ENCODE measurements at places on chromosomes 3 and 15.
A peak's percentile ranks its signal among the peaks of the same experiment; 100 is the strongest.

GRCh38 chr3:19543212-19543841, 390.7 kb downstream of the EFHB start:
- DNase-seq: peak; percentile 71

- DNase-seq: peak; percentile 30
These were observed 12.1 kb downstream of the CHRNA7 start for GRCh38 chr15:32042269-32042972.

DNA sequence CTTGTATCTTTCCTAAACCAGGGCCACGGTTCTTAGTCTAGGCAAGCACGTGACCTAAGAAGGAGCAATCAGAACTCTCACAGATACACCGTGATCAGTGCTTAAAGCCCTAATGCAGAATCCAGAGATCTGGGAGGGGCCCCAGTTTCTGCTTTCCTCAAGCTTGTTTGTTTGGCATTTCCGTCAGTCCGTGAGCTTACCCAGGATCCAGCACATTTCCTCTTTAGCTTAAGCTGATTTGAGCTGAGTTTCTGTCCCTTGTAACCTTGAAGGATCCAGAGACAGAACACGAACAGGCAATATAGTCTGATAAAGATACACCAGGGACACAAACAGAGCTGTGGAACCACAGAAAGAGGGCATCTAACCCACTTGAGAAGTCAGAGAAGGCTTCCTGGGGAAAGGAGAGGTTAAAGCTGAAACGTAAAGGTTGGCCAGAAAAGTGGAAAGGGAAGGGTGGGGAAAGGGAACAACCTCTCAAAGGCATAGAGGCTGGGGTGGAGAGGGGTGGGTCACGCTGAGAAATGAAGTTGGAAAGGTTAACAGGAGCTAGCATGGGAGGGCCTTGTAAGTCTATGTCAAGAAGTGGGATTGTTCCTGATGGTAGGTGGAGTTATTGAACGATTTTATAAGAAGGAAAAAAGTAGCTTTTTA, 42.1 kb upstream of the RARB start:
- DNase-seq: no peak

- peak; percentile 69 for DNase-seq
These were observed 515 bp downstream of the EIF4G1 start for GRCh38 chr3:184314700-184315542.

- DNase-seq: no peak
These were observed 205.7 kb upstream of the ZPLD1 start for GRCh38 chr3:102229062-102229655.

GRCh38 chr3:169493521-169494141, 169.9 kb downstream of the MECOM start:
- no peak for DNase-seq

DNA sequence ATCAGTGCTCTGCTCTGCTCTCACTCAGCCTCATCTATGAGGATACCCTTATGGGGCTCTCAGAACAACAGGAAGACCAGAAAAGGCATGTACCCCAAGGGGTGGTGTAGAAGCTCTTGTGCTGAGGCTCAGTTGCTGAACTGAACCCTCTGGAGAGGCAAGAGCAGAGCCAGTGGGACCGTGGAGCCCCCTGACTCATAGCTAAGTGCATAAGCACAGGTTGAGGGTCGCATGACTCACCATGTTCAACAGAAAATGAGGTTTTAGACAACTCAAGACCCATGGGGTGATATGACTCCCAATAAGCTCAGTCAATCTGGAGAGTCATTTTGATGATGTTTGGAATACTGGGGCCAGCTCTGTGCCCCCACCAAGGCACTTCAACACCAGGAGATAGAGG, 37.3 kb downstream of the CRYGS start:
- no peak for DNase-seq

GRCh38 chr15:25812845-25813244, 50.3 kb downstream of the ATP10A start:
- DNase-seq: no peak

GRCh38 chr15:65326818-65327217, 22.3 kb downstream of the RNU5B-1 start:
- no peak for DNase-seq

DNA sequence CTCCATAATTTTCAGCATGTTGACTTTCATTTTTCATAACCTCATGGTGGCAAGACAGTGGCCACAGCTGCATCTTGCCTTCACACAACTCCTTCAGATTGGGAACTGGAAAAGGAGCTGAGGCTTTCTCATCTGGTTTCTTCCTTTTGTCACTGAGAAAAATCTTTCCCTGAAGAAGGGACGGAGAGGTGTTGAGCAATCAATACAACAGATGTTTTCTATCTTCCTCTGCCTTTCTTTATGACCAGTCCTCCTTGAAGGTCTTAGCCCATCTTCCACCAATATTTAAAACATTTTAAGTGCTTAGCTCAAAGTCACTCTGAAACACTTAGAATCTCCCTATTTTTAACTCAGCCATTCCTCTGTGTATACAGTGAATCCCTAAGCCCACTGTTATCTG, 11.9 kb downstream of the ZNF660 start:
- no peak for DNase-seq

DNA sequence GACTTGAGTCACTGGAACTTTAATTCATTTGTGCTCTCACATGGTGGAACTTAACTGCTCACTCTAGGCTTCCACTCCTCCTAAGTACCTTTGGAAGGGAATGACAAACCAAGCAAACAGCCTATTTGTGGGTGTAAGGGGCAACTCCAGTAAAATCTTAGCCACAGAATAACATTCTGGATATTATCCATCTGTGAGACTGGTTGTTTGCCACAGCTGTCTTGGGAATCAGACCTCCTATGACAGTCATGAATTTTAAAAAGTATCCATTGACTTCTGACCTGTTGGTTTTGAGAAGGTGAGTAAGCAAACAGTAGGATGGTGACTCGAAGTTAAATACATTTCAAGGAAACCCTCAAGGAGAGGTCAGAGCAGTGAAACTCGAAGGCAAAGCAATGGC, 147.3 kb upstream of the CDIN1 start:
- no peak for DNase-seq

- no peak for DNase-seq
These were observed 36.7 kb upstream of the GOLGA8B start for GRCh38 chr15:34620142-34620541.

- no peak for DNase-seq
These were observed 152.6 kb downstream of the GREM1 start for GRCh38 chr15:32870240-32871033.

- peak; percentile 65 for DNase-seq
These were observed 3.0 kb downstream of the DUOXA1 start for GRCh38 chr15:45126535-45127158.

DNA sequence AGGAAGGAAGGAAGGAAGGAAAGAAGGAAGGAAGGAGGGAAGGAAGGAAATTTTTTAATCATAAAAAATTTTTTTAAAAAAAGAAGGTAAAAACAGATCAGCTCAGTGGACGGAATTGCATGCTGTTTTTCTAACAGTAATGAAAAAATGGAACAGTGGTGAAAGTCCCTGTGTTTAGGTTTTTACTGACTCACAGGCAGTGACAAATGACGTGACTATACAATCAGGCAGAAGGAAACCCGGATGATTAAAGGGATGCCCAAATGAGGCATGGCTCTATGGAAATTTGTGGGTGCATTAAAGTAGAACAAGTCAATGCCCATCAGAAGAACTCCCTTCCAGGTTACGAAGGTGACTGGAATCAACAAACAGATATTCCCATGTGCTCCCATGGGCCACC, 135.0 kb downstream of the IMPG2 start:
- no peak for DNase-seq

DNA sequence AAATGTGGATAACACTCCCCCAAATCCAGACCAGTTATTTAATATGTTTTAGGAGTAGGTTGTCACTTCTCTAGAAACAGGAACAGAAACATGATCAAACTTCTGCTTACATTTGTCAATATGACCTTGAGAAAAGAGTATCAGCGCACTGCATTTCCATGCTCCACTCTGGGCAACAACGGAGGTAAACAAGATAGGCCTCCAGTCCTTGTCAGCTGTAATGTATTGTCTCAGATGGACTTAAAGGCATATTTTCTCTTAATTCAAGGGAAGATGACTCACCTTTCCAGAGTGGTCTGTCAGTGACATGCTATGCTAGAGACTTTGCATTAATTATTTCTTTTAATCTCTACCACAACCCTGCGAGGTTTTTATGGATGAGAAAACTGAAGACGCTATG, 51.6 kb upstream of the TCF12 start:
- DNase-seq: no peak

GRCh38 chr3:152277198-152277597, 8.5 kb downstream of the MBNL1 start:
- no peak for DNase-seq

DNA sequence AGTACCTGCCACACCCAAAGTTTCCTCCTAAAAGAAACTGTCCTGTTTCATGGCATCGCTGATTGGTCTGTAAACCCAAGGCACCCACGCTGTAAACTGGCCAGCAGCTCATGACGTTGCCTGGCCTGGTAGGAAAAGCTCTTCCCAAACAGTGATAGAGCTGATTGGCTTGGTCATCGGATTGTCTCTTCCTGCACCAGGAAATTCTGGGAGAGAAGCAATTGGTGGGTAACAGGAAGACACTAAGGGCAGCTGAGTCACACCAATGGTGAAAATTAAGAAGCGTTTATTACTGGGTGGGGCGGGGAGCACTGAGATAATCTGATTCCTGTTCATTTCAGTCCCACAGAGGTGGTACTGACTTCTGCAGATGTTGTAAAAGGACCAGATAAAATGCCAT, 31.0 kb downstream of the KLHL6 start:
- DNase-seq: no peak

GRCh38 chr3:43503067-43503728, 118.6 kb downstream of the ANO10 start:
- peak; percentile 18 for DNase-seq

DNA sequence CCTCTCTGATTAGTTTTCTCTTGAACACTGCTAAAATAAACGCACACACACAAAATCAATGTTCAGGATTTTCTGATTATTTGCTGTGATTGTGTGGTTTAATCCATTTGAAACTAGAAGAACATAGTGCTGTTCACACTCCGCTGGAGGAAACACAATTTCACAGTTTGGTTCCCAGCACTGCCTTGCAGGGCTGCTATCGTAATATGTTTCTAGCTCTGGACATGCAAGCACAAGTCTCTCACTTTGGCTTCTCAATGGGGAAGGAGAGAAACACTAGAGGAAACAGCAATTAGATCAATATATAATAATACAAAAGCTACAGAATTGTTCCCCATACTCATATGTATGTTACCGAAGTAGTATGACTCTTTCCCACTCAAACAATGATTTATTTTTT, 299.5 kb downstream of the NSUN3 start:
- DNase-seq: no peak

- peak; percentile 1 for DNase-seq
These were observed 99.4 kb upstream of the DLG1 start for GRCh38 chr3:197397838-197398237.

DNA sequence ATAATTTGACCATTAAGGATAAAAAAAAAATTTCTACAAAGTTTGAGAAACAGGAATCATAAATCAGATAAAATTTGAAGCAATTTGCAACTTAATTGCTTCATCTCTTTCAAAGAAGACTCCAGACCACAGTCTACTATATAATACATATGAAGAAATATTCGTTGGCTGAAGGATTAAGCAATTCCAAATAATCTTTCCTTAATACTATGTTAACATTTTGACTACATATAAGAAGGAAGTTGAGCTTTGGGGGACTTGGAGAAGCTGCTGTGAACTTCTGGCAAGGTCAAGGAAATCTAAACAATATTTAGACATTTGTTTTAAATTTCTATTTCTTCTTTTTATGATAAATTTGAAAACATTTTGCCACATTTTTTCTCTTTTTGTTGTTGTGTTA, 13.5 kb upstream of the GABRR3 start:
- DNase-seq: no peak

GRCh38 chr3:157816296-157816695, 289.9 kb downstream of the SHOX2 start:
- no peak for DNase-seq

GRCh38 chr3:17144665-17144993, 259.9 kb downstream of the PLCL2 start:
- no peak for DNase-seq

- DNase-seq: no peak
These were observed 25.7 kb upstream of the CLDN16 start for GRCh38 chr3:190362258-190362657.

Data from T47D (cell line).